ENCODE measurements at places on chromosomes 1 and 21. TPM values are rescaled to one million over a fixed set of nuclear protein-coding genes. Genes with fewer than 3 reads are reported as not detected.

- DNase-seq: peak; percentile 60
Measured at GRCh38 chr21:42563261-42563660, 49.6 kb downstream of the SLC37A1 start.

DNA sequence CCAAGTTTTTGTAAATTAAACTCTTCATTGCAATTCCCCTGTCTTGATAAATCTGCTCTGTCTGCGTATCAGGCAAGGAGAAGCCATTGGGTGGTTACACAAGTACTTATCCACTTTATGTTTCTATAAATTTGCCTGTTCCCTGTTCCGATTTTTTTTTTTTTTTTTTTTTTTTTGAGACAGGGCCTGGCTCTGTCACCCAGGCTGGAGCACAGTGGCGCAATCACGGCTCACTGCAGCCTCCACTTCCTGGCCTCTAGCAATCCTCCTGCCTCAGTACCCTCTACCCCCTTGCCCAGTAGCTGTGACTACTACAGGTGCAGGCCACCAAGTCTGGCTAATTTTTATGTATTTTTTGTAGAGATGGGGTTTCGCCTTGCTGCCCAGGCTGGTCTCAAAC, 11.1 kb upstream of the CSRP1 start:
- DNase-seq: no peak

GRCh38 chr1:78834201-78834741, 172.3 kb downstream of the ADGRL4 start:
- DNase-seq: no peak

PPIAL4G gene
- not detected for total RNA-seq

MYOG gene
- total RNA-seq: not detected
